Foreskin fibroblast (primary cell): ENCODE measurements at places on chromosomes 4 and X.

DNA sequence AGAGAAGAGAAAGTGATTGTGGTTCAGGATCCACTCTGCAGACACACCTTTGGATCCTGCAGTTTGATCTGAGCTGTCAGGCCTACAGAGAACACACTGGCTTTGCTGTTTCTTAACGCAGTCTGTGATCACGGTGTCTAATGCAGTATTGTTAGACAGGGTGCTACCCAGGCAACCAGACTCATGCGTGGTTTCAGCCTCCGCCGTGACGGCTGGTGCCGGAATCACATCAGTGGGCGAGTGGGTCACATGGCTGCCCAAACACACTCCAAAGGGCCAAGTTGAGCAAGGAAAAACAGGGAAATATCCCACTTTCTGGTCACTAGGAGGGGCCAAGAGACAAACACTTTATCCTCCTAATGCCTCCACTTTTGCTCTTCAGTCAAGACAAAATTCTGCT, 27.5 kb downstream of the CCDC149 start:
- no peak for DNase-seq

DNA sequence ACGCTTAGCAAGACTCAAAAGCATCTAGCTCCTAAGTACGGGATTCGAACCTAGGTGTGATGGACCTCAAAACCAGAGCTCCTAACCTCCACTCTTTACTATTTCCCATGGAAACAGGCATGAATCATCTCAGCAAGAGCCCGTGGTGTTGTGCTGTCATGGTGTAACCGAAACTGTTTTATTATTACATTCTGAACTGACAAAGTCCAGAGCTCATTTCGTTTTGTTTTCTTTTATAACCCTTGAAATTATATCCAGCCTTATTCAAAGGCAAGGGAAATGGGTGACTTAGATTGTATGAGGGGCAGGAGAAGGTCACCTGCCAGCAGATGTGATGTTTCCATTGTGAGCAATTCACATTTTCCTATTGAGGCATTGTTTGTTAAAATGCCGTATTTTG, 301.1 kb downstream of the FRMPD4 start:
- no peak for DNase-seq

- no peak for DNase-seq
Observed at GRCh38 chr4:128502818-128503527, 215.4 kb upstream of the PGRMC2 start.

DNA sequence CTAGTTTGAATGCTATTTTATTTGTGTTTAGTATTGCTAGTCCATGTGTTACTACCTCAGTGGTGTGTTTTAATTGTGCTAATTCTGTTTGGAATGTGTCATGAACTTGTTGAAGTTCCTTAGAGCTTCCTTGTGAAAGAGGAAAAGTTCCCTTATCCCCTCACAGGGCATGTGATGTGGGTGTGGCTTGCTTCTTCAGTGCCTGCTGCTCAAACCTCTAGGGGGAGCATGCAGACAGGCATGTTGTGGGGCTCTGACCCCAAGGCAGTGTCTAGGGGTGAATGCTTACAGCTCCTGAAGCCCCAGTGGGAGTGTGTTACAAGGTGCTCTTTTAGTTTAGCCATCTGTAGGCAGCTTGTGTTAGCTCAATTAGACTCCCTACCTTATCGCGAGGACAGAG, 86.5 kb downstream of the MAGED4 start:
- DNase-seq: peak; percentile 11

GRCh38 chrX:132615391-132616131, 126.7 kb upstream of the MBNL3 start:
- DNase-seq: no peak

DNA sequence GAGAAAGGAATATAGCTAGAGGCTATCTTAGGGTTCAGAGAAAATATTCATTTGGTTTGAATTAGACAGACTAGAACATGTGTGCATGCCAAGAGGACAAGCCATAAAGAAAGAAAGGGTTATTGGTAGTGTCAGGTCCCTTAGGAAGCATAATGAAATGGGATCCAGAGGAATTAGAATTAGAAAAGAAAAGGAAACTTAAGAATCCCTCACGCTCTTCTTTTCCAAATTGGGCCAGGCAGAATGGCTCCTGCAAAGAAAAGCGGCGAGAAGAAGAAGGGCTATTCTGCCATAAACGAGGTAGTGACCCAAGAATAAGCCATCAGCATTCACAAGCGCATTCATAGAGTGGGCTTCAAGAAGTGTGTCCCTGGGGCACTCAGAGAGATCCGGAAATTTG, 4.9 kb upstream of the ABCG2 start:
- no peak for DNase-seq

GRCh38 chrX:110914281-110914680, 118.7 kb upstream of the CHRDL1 start:
- no peak for DNase-seq

DNA sequence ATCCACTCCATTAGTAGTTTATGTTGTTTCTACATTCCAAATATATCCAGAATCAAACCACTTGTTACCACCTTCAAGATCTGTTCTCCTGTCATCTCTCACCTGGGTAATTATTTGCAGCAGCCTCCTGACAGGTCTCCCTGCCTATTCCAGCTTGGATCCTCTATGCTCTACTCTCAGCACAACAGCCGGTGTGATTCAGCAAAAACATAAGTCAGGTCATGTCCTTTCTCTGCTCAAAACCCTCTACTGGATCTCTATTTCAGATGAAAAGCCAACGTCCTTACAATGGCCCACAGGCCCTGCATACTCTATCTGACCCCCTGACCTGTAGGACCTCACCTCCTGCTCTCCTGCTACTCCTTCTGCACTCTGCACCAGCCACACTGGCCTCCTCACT, 84.5 kb downstream of the NHSL2 start:
- no peak for DNase-seq

GRCh38 chrX:56000174-56000573, 232.0 kb upstream of the KLF8 start:
- no peak for DNase-seq

- no peak for DNase-seq
Observed at GRCh38 chrX:72716766-72717165, 2.7 kb upstream of the PHKA1 start.

- peak; percentile 93 for DNase-seq
Observed at GRCh38 chr4:13701937-13702446, 74.5 kb upstream of the BOD1L1 start.

DNA sequence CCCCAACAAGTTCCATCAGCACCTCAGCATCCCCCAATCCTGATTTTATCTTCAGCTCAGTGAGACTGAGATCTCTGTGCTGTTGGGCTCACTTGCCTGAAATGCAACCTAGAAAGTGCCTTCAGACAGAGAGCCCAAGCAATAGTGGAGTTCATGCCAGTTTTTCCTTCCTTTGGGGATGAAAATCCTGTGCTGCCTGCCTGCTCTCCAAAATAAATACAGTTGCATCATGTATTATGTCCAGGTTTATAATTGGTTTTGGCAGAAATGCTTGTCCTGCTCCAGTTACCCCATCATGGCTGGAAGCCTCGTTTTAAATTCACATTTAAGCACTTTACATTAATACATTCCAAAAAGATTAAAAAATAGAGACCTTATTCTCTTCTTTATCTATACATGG, 1865.5 kb upstream of the TENM3 start:
- no peak for DNase-seq

- DNase-seq: no peak
Observed at GRCh38 chr4:99408346-99408745, 26.8 kb downstream of the ADH7 start.

GRCh38 chrX:9947131-9947794, 19.9 kb upstream of the CLDN34 start:
- no peak for DNase-seq

- no peak for DNase-seq
Observed at GRCh38 chr4:79935274-79935673, 137.8 kb downstream of the ANTXR2 start.

- DNase-seq: peak; percentile 26
Observed at GRCh38 chrX:29318012-29318411, 730.8 kb downstream of the IL1RAPL1 start.

GRCh38 chr4:38985410-38986100, 46.7 kb downstream of the TMEM156 start:
- DNase-seq: no peak

GRCh38 chr4:106444557-106444956, 76.0 kb upstream of the GIMD1 start:
- peak; percentile 39 for DNase-seq

- DNase-seq: no peak
Observed at GRCh38 chr4:141119071-141119470, 14.2 kb downstream of the RNF150 start.

DNA sequence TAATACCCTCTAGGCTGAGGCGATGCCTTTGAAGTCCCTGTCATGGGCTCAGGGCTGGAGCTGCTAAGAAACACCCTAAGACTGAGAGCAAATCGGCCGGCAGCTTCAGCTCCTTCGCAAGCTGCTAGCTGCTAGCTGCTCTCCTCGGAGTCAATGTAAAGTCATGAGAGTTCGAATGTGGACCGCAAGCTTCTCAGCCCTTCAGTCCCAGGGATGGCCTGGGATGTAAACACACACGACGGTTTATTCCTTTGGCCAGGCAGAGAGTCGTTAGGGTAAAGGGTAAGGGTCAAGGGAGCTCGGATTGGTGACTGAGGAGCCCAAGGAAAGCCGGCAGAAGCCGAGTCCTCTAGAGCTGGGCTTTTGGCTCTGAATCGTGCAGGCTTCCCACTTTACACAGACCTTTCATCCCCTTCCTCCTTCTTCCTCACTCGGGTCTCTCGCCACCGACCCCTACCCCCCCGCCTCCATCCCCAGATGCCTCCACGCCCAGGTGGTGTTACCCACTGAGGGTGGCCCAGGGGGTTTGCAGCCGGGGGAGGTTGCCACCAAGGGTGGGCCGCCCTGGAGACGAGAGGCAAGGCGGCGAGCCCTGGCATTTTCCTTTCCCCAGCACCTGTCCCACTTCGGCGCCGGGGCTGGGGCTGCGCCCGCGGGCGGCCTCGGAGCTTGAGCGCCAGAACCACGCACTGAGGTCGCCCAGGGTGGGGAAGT, 3.1 kb upstream of the BCORL1 start:
- DNase-seq: peak; percentile 45

DNA sequence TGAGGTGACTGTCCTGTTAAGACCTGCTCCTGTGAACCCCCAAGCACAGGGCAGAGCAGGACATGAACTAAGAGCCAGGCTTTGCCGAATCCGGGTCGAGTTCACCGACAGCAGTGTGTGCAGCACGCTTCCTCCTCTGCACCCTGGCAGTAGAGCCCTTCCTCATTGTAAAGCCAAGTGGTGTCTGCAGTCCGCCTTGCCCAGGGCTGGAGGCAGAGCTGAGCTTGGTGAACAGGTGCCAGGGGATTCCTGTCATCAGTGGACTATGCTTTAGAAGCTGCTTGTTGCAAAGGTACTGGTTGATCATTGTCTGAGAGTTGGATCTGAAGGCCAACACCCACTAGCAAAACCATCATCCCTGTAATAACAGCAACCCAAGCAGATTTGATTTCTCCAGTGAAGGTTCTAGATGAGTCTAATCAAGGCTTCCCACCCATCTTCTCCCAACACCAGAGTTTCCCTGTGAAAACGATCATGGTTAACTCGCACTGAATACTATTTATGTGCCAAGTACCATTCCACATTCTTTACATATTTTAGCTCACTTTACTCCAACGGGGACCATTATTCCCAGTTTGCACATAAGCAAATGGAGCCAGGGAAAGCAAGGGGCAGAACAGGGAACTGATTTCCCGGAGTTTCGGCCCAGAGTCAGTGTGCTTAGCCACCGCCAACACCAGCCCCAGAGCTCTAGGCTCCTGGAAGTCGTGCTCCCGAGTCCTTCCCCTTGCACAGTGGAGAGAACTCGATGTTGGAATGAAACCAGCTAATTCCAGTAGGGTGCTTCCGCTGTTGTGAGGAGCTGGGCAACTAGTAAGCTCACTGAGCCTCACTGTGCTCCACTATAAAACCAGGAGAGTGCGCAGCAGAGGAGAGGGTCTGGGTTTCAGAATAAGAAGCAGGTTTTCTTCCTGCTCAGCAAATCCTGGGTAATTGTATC, 1.4 kb upstream of the SLC34A2 start:
- no peak for DNase-seq

DNA sequence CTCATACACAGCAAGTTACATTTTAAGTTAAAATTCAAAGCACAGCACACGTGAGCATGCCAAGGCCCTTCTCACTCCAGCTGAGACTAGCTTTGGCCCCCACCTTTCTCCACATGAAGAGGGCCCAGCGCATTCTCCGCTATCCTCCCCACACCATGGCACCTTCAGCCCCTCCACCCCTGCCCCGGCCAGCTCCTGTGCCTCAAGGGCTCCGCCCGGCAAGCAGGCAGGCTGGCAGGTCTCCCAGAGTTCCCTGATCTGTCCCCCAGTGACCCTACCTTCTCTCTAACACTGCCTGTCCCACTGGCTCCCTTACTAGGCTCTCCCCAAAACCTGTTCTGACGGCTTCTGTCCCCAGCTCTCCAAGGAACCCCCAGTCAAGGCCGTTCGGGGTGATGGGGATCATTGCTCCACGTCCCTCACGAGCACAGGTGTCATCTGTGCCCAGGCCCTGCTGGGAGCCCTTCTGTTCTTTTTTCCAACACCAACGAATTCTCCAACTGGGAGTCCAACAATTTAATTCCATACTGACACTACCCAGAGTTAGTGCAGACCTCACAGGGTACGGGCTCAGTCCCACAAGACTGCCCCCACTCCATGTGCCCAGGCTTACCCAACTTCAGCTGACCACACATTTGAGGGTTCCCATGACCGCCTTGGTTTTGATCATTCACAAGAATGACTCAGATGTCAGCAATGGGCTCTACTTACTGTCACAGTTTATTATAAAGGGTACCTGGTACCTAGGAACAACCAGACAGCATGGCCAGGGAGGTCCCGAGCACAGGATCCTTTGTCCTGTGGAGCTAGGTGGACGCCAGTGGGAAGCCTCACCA, 4.2 kb downstream of the LETM1 start:
- DNase-seq: peak; percentile 28

- DNase-seq: no peak
Observed at GRCh38 chr4:81905971-81906370, 434.3 kb upstream of the RASGEF1B start.

- DNase-seq: no peak
Observed at GRCh38 chr4:15233264-15233597, 194.6 kb upstream of the C1QTNF7 start.

- no peak for DNase-seq
Observed at GRCh38 chr4:37627263-37627662, 58.9 kb downstream of the RELL1 start.

- peak; percentile 3 for DNase-seq
Observed at GRCh38 chr4:25702848-25703247, 47.2 kb downstream of the SLC34A2 start.

DNA sequence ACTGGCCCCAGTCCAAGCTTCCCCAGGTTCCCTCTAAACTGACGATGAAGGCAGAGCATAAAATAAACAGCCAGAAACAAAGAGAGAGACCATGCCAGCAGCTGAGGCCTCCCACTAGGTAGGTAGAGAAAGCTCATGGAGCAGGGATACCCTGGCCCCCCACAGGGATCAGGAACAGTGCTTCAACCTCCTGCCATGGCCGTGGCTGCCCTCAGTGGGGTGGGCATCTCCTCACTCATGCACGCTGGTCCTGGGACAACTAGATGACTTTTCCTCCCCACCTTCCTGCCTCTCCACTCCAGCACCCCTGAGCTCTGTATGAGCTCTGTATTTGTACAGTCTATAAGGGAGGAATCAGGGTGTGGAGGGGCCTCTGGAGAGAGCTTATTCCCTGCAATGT, 117.7 kb upstream of the PSAPL1 start:
- no peak for DNase-seq
